ENCODE measurements at places on chromosomes 16 and 17. TPM values are rescaled to one million over a fixed set of nuclear protein-coding genes. Genes with fewer than 3 reads are reported as not detected.

The SULT1A2 gene
- total RNA-seq, result 0.69 TPM

The KRTAP1-5 gene
- not detected for total RNA-seq

The LITAF gene
- 26.1 TPM for total RNA-seq

The SDK2 gene
- total RNA-seq, result 8.8 TPM

The MIEN1 gene
- 14.1 TPM for total RNA-seq

The FOXF1 gene
- 0.92 TPM for total RNA-seq

The TK1 gene
- total RNA-seq, result 5.5 TPM

The PLD6 gene
- total RNA-seq, result 15.2 TPM

The PRAC2 gene
- not detected for total RNA-seq

The ZDHHC1 gene
- 4.6 TPM for total RNA-seq

The RNF112 gene
- 17.3 TPM for total RNA-seq

The SCNN1B gene
- 0.23 TPM for total RNA-seq

The KRTAP3-1 gene
- total RNA-seq, result not detected

The GPRC5B gene
- total RNA-seq, result 45.9 TPM

The MRPL12 gene
- 8.5 TPM for total RNA-seq

The VAT1L gene
- total RNA-seq, result 89.0 TPM

The CIBAR2 gene
- 4.8 TPM for total RNA-seq

The PRKAR1A gene
- 457 TPM for total RNA-seq

The PTX4 gene
- 0.23 TPM for total RNA-seq

The ERN2 gene
- not detected for total RNA-seq
